ENCODE measurements at places on chromosomes 1 and 21. TPM values are rescaled to one million over a fixed set of nuclear protein-coding genes. Genes with fewer than 3 reads are reported as not detected.

TEX38 gene
- total RNA-seq = not detected

BRDT gene
- total RNA-seq = not detected

PROK1 gene
- total RNA-seq = not detected

LCE1F gene
- not detected for total RNA-seq

KIF17 gene
- 0.60 TPM for total RNA-seq

FAM110D gene
- total RNA-seq = not detected

RGS8 gene
- not detected for total RNA-seq

ARHGAP29 gene
- 54.5 TPM for total RNA-seq

C1orf56 gene
- 7.0 TPM for total RNA-seq

C2CD4D gene
- not detected for total RNA-seq

UBAP2L gene
- 60.5 TPM for total RNA-seq

SELP gene
- total RNA-seq = not detected

MASP2 gene
- not detected for total RNA-seq

CLCA1 gene
- total RNA-seq = not detected

PLK3 gene
- total RNA-seq = 24.2 TPM

Measured in pericardium fibroblast (primary cell).